ENCODE measurements at places on chromosomes 16 and 17. TPM values are rescaled to one million over a fixed set of nuclear protein-coding genes. Genes with fewer than 3 reads are reported as not detected.

DNA sequence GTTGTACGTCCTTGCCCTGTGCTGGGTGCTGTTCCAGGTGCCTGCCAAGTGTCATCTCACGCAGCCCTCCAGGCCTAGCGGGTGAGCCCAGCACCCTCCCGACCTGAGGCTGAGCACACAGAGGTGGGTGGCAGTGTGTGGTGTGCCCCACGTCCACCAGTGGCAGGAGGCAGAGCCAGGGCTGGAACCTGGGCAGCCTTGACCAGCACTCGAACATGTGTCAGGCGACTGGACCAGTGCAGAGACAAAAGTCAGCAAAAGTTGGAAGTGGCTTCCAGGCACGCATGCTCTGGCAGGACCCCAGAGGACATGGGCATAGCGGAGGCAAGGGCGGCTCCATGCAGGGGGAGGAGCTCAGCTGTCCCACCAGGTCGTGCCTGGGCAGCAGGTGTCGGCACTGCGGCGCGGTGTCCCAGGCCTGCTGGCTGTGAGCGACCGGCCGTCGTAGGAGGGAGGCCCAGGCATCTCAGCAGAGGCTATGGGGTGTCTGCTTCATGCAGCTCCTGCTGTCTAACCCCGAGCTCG is 35.8 kb downstream of the COX4I1 start:
- peaks cover 61% of the 10 kb centered on the region for H3K27me3 ChIP-seq
- no peak overlapping the region for H3K27ac ChIP-seq
- no peak for DNase-seq
- H3K4me3 ChIP-seq, result no peak overlapping the region
- no peaks in the 10 kb centered on the region for H3K36me3 ChIP-seq

GRCh38 chr16:76964464-76965154 is 226.4 kb upstream of the MON1B start:
- DNase-seq, result no peak
- peaks cover 17% of the 10 kb centered on the region for H3K27me3 ChIP-seq
- H3K4me1 ChIP-seq, result no peaks in the 10 kb centered on the region
- H3K4me3 ChIP-seq, result no peak overlapping the region

VMP1 gene
- 124 TPM for total RNA-seq

ARHGAP44 gene
- total RNA-seq, result 10.9 TPM

DNA sequence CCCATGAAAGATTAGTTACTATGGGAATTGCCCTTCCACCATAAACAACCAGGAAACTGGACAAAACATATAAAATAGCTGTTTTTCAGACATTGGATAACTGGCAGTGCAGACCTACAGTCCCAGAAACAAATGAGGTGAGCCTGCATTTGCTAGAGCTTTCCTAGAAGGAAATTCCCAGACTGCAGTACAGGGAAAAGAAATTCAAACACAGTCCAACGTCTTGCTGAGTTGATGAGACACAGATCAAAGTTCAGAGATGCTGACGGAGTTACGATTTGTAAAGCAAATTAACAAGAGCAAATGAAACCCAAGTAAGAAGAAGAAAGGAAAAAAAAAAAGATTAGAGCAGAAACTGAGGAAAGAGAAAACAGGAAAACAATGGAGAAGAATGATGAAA is 41.3 kb upstream of the MNT start:
- no peak for DNase-seq
- H3K4me1 ChIP-seq, result peaks cover 5% of the 10 kb centered on the region
- H3K27ac ChIP-seq, result no peak overlapping the region
- no peaks in the 10 kb centered on the region for H3K27me3 ChIP-seq
- peak overlapping the region; percentile 3 for H3K4me3 ChIP-seq

DNA sequence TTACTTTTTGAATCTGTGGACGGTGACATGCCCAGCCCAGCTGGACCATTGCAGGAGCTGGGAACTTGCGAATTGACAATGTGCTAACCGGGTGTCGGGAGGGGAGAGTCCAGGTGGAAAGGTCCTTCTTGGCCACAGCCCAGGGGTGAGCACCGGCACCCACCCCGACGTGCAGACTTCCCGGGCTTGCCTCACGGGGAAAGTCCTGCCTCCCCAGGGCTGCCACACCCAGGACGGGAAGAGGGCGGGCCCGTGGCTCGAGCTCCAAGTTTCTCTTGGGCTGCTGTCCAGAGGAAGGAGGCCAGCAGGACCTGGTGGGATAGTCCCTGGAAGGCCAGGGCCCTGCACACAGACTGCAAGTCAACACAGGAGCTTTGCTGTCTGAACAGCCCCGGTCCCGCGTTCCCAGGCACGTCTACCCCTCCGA is 17.7 kb downstream of the CARD14 start:
- no peak for DNase-seq
- H3K36me3 ChIP-seq, result no peaks in the 10 kb centered on the region
- H3K4me3 ChIP-seq, result no peak overlapping the region
- H3K4me1 ChIP-seq, result peaks cover 11% of the 10 kb centered on the region
- H3K27me3 ChIP-seq, result no peaks in the 10 kb centered on the region

DNA sequence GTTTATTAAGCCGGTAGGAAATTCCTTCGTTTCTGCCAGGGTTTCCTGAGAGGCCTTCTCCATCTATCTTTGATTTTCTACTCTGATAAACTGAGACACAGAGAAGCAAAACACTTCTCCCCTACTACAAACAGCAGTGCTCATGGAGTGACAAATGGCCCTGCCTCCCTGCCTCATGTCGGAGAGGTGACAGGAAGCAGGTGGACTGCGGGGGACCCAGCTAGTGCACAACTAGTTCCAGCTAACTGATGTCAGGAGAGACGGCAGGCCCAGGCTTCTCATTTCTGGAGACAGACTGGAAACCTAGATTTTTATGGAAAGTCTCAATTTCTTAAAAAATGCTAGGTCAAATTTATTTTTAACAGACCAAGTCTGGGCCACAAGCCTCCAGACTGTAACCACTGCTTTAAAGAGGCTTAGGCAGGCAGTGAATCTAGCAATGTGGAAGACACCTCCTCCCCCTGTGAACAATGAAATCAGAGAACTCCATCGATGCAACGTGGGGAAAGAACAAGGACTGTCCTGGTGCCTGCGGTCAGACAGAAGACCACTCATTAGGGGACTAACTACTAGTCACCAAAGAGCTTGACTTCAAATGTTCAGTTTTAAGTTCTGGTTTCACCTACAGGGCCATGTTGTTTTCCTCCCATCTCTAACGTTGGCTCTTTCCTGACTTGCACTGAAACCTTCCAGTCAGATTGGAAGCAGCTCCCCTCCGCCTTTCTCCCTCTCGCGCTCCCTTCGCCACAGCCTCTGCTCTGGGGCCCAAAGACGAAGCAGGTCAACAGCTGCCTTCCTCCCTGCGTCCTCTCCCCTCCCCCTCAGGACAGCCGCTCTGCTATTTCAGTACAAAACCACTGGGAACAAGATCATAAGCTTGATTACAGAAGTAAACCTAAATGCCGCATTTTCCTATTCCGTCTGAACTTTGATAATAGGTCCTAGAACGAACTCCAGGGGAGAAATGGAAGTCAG is 17.6 kb downstream of the GTF3C1 start:
- H3K4me3 ChIP-seq, result no peak overlapping the region
- DNase-seq, result no peak
- no peaks in the 10 kb centered on the region for H3K27me3 ChIP-seq
- peaks cover 34% of the 10 kb centered on the region for H3K36me3 ChIP-seq

GRCh38 chr17:48910370-48910769 is 2.2 kb downstream of the UBE2Z start:
- peaks cover 38% of the 10 kb centered on the region for H3K4me1 ChIP-seq
- no peaks in the 10 kb centered on the region for H3K27me3 ChIP-seq

DNA sequence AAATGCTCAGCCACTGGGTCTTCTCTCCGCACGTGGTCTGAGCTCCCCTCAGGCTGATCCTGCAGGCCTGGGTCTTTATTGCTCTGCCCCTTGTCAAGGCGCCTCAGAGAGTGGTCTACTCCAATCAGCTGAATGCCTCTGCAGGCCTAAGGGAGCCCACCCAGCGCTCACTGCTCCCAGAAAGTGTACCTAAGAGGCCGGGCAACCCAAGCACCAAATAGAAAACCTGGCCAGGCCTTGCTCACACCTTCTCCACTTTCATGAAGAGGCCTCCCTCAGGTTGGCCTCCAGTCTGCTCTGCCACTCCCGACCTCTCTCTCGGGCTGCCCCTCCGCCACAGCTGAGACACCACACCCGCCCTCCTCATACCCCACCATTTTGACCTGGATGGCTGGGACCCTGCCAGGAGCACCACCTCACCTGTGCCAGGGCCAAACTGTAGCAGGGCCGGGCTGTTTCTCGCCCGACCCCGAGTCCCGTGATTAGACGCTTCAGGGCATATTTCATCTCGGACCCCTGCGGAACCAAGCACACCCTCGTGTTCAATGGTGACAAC is 665 bp downstream of the MYBBP1A start:
- H3K36me3 ChIP-seq, result peaks cover 4% of the 10 kb centered on the region
- H3K27ac ChIP-seq, result peak overlapping the region; percentile 69
- peaks cover 22% of the 10 kb centered on the region for H3K4me1 ChIP-seq
- no peak for DNase-seq
- H3K27me3 ChIP-seq, result no peaks in the 10 kb centered on the region

DNA sequence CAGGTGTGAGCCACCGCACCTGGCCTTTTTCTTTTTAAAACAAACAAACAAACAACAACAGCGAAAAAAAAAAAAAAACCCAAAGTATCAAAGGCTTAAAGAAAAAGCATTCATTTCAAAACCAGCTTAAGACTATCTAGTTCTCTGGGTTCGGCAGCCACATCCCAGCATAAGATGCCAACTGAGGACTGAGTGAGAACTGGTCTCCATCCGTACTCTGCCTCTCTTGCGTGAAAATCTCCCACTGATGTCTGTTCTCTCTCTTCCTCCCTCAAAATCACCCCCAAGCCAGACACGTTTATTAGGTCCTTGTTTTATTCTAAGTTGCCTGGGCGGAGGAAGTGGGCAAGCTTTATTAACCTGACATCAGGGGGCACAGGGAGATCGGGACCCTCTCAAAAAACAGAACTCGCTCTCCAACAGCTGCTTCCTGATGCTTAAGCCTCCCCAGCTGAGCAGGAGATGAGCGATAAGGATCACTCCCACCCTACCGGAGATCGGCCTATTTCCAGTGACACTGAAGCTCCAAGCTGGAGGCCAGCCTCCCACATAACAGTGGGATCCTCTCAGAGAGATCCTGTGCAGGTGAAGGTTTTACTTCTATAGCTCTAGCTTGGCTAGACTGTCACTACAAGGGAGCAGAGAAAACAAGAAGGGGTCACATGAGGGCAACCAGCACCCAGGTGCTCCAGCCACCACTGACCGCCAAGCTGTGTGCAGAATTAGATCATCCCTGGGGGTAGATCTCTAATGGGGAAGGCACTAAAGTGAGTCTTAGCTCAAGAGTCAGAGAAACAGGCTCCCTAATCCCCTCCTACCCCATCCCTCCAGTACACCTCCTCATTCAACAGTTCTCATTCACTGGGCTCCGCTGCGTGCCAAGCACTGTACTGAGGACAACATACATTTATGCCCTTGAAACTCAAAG is 13.6 kb downstream of the CDC42EP4 start:
- H3K36me3 ChIP-seq, result peaks cover 9% of the 10 kb centered on the region
- peak overlapping the region; percentile 45 for H3K4me3 ChIP-seq
- no peak overlapping the region for H3K27ac ChIP-seq
- DNase-seq, result no peak
- peaks cover 36% of the 10 kb centered on the region for H3K4me1 ChIP-seq

- H3K4me3 ChIP-seq, result peak overlapping the region; percentile 20
- no peak for DNase-seq
- no peaks in the 10 kb centered on the region for H3K27me3 ChIP-seq
- H3K4me1 ChIP-seq, result peaks cover 47% of the 10 kb centered on the region
Observed at GRCh38 chr17:18190628-18191235, 7.1 kb downstream of the ALKBH5 start.

LRRC37A gene
- total RNA-seq, result 2.3 TPM

DNA sequence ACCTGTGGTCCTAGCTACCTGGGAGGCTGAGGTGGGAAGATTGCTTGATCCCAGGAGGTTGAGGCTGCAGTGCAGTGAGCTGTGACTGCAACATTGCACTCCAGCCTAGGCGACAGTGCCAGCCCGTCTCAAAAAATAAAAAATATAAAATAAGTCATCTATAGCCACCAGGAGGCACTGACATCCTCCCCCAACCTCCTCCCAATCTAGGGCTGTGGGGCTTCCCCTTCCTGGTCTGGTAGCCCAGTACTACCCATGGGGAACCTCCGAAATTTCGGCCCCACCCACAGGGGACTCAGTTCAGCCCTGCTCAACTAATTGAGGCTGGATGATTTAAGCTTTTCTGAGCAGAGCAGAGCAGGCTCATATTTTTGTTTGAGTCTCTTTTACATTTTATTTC is 3.2 kb downstream of the ZSCAN10 start:
- peaks cover 48% of the 10 kb centered on the region for H3K27me3 ChIP-seq
- no peak overlapping the region for H3K4me3 ChIP-seq
- H3K4me1 ChIP-seq, result peaks cover 13% of the 10 kb centered on the region
- DNase-seq, result no peak
- no peak overlapping the region for H3K27ac ChIP-seq

DNA sequence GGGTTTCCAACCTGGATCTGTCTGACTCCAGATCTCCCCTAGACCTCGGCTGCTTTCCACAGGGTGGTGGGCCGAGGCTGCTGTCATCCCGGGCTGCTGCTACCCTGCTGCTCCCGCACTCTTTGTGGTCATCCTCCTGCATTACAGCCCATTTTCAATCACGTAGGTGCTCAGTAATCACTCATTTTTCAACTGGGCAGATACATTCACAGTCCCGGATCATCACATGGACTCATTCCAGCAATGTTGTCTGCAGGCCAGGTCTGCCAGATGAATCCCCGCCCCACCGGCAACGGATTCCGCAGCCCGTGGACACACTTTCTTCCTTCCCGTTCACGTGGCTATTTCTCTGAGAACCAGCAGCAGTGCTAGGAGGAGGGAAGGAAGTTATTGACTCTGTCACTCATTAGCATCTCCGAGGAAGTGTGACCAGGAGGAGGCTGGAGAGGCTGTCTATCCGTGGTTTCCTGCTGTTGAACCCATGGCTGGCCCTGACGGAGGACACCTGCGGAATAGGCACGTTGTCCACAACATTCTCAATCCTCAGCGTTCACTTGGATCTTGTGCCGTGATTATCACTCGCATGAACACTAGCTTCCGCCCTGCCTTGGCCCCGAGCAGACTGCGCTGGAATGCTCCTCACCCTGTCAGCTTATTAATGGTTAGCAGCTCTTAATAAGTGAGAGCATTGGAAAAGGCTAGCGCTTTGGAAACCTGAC is 14.7 kb upstream of the ZCCHC14 start:
- no peaks in the 10 kb centered on the region for H3K36me3 ChIP-seq
- DNase-seq, result no peak
- H3K27me3 ChIP-seq, result peaks cover 5% of the 10 kb centered on the region
- no peaks in the 10 kb centered on the region for H3K4me1 ChIP-seq

DNA sequence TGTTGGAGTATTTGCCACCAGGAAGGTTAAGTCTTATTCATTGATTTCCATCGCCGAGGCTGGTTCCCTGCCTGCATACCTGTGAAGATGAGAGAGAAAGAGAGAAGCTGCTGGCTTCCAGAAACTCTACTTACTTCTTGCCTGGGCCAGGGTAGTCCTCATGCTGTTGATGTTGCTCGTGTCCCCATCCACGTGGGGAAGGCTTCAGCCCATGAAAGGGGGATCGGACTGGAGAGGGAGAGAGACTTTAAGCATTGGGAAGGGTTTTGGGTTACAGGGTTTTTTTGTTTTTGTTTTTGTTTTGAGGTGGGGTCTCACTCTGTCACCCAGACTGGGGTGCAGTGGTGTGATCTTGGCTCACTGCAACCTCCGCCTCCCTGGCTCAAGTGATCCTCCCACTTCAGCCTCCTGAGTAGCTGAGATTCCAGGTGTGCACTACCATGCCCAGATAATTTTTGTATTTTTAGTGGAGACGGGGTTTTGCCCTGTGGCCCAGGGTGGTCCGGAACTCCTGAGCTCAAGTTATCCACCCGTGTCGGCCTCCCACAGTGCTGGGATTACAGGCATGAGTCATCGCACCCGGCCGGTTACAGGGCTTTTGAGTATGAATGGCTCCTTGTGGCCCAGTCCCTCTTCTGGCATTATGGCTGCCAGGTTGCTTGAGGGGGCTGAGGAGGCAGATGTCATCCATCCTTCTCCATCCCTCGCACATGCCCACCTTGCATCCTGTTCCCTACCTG is 26.6 kb downstream of the ITGB3 start:
- no peaks in the 10 kb centered on the region for H3K27me3 ChIP-seq
- peaks cover 34% of the 10 kb centered on the region for H3K4me1 ChIP-seq
- H3K36me3 ChIP-seq, result no peaks in the 10 kb centered on the region
- no peak overlapping the region for H3K27ac ChIP-seq

Measured in type B pancreatic cell (in vitro differentiated cells).